ENCODE measurements at places on chromosomes 1 and 21.
A peak's percentile ranks its signal among the peaks of the same experiment; 100 is the strongest.

DNA sequence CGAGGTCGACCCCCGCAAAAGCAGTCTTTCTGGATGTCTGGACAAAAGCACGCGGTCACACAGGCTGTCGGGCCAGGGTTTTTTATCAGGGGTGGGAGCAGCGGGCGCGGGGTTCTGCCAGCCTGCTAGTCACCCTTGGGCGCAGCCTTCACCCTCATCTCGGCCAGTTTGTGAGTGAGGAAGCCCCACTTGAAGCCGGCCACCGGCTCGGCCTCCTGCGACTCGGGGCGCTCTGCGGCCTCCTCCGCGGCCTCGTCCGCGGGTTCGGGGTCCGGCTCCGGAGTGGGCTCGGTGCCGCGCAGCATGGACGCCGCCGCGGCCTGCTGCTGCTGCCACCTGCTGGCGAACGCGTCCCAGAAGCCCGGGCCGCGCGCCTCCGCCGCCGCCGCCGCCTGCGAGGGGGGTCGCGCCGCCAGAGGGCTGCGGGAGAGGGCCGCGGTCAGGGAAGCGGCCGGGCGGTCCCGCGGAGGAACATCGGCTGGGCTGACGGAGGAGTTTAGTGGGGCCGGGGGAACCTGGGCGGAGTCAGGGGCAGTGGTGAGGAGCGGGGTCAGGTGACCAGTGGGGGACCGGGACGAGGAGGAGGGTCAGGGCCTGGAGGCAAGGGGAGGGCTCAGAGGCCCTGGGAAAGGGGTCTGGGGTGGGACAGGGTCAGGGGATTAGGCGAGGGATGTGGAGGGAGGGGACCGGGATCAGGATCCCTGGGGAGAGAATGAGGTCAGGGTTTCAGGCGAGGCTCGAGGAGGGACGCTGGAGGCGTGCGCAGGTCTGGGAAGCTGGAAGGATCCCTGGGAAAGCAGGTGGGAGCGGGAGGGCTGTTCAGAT lies 4.5 kb downstream of the C1orf232 start:
- DNase-seq = peak; percentile 42

DNA sequence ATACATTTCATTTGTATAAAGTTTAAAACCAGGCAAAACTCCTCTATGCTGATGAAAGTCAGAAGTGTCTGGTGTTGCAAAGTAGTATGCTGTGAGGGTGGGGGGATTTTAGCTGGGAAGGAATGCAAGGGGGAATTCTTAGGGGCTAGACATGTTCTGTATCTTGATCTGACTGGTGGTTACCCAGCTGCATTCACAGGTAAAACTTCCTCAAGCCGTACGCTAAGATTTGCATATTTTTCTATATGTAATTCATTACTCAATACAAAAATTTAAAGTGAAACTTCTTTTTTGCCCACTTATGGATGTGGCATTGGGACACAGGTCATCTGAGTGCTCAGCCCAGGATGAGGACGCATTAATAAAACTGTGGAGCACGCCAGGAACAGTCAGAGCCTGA lies 323.3 kb downstream of the PAPPA2 start:
- DNase-seq = no peak

DNA sequence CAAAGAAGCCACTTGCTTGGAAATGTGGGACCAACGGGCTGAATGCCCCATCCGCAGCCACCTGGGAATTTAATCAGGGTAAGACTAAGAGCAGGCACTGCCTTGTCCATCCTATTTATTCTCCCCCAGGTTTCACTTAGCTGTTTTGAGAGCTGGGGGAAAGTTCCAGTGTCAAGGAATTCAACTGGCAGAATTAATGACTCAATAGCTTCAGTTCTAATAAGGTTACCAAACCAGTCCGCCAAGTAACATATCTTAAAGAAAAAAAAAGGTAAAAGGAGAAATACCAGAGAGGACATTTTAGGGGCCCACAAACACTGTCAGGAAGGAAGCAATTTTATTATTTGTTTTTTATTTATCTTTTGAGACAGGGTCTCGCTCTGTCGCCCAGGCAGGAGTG lies 157.6 kb upstream of the SOD1 start:
- no peak for DNase-seq

DNA sequence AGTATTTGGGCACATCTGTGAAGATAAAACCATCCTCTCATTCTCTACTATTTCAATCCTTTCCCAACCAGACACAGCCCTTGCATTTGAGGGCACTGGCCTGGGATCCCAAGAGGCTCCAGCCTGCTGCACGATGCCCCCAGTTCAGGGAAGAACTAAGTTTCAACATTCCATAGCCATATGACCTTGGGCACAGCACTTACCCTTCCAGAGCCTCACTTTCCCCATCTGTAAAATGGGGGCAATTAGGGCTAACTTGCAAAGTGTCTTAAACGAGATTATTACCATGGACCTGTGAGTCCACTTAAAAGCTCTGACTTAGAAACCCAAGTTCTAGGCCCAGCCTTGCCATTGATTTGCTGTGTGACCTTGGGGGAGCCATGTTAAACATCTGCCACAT lies 22.9 kb downstream of the CDCP2 start:
- no peak for DNase-seq

DNA sequence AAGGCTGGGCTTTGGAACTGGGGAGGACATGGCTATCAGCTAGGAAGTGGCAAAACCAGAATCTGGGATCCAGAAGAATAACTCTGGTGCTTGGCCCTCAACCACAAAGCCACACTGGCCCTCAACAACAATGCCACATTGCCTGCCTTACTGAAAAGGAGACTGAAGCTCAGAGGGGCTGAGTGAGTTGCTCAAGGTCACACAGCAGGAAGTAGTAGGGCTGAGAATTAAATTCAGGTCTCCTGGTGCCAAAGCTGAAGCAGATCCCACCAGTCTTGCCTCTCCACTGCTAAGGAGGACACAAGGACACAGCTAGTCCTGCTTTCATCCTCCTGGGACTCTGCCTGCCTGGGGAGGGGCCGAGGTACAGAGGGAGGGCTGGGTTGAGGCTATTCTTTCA lies 29.4 kb upstream of the STUM start:
- no peak for DNase-seq

DNA sequence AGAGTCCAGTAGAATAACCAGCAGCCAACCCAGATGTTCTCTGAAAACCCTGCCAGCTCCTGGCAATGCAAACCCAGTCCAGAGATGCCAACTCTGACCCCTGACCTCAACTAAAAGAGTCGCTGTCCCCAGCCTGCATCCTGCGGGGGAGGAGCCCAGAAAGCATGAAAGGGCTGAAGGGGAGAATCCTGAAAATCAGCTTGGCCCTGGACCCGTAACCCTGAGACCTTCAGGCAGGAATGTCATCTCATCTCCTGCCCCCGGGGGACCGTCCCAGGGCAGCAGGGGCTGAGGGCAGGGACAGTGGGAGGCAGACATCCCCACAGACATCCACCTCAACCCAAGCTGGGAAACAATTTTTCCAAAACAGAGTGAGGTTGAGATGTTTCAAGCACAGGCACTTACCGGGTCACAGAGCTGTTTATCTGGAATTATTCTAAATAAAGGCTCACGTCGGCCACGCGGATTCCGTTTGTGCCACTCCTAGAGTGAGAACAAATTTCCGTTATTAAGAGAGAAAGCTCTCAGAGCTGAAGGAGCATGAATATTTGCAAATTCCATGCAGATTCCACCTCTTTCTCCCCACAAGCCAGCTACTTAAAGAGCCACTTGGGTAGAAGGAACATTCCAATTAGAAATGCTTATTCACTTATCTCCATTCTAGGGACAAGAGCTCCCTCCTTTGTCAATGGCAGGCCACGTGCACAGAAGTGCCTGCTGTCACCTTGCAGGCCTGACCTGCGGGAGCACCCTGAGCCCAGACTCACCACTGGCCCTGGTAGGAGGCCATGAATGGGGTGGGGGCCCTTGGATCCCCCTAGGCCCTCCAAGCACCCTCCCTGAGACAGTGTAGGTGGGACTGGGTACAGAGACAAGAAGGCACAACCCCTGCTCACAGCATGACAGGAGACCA lies 240.1 kb downstream of the NPHP4 start:
- no peak for DNase-seq

DNA sequence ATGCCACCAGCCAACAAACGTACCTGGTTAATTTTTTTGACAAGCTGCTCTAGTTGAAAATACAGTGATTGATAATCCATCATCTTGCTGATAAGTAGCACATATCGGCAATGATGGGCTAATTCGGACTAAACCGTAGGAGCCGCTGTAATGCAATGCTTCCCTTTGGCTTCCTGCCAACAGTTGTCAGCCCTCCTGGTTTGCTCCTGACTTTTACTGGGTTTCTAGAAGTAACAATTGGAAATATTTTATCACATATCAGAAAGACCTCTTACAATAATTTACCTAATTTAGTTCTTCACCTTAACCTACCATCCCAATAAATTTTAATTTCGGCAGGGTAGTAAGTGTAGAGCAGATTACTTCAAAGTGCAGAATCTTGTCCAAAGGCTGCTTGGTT lies 148.5 kb downstream of the DHRS3 start:
- no peak for DNase-seq

DNA sequence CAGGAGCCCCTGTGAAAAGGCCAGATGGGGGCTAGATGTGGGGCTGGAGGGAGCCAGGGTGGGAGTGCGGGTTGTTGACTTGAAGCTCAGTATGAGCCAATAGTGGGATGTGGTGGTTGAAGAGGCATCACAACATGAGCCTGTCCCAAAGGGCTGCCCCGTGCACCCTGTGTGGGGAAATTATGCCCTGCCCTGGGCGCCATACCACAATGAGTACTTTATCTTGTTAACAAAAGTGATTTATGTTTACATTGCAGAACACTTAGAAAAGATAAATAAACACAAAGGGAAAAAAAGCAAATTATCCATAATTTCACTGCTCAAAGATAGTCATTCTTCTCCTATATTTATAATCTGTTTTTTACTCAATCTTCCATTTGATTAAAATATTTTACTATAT lies 1.6 kb upstream of the NFASC start:
- no peak for DNase-seq

GRCh38 chr1:216531263-216532239 lies 108.3 kb upstream of the USH2A start:
- DNase-seq = no peak

DNA sequence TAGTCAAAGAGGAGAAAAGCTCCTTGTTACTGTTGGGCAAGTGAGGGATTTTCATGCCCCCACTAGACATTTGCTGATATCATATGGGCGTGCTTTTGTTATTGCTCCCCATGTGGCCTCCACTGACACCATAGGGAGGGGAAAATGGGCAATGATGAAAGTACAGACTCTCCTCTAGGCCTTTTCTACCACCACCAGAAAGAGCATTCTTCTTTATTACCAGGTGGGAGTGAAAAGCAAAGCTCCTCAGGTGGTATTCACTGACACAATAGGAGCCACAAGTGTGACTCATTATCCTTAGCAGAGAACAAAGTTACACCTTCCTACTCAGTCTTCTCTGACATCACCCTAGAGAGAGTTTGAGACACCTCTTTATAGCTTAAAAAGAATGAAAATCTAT lies 667.1 kb downstream of the LTN1 start:
- no peak for DNase-seq

DNA sequence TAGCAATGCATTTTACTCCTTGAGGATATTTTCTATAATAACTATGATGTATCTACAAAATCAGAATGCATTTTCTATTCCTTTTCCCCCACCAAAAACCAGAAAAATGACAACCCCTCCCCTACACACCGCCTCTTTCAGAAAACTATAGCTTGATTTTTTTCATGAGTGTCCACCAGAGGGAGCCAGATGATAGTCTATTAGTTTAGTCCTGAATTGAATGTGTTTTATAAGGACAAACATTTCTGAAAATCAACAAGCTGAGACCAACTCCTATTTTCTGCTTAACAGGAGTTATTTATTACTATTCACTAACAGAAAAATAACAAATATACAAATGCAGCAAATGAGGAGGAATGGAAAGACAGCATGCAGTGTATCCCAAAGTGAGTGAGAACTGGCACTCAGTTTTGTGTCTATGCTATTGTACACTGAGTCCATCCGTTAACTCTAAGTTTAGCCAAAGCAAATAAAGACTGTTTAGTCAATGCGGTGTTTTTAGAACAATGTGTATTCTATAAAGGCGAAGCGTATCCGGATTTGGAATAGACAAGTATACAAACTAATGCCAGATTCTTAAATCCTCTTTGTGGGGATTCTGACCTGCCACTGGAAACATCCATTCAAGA lies 182.6 kb downstream of the VAV3 start:
- peak; percentile 52 for DNase-seq

GRCh38 chr1:82879701-82880305 lies 1079.1 kb downstream of the ADGRL2 start:
- no peak for DNase-seq

DNA sequence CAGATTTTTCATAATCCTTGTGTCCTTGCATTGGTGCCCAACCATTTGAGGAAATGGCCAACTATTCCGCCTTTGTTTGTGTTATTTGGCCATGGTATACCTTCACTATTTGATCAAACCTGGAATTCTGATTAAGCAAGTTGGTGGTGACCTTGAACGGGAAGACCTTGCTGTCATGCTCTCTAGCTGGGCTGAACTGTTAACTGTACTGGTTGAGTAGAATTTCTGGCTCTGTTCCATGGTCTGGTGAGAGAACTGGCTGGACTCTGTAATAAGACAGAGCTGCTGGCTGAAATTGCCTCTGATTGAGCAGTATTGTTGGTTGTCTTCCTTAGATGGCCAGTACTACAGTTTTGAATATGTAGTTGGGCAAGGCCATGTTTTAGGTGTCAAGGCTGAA lies 3.0 kb upstream of the LCE3C start:
- DNase-seq = no peak

DNA sequence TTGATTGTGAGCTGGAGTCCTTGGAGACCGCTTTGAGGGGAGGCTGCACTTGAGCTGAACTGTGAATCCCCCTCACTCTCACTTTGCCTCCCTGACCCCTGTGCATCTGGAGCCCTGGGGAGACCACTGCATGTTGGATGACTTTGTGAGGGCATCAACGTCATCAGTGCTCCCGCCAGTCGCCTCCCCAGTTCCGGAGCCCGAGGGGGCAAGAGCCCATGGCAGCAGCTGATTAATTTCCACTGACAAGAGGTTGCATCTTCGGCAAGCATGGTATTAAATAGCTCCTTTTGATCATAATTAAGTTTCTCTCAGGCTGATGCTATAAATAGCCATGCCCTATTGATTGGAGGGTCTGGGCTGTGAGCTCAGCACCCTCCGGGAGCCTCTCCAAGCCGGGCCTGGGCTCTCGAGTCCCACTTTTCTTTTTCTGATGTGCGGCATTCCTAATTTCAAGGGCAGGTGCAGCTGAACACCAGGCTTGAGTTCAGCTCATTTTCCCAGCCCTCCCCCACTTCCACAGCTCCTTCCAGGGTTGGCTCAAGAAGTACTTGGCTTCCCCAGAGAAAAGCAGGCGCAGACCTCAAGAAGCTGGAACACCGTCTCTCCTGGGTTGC lies 33.2 kb downstream of the KCND3 start:
- no peak for DNase-seq

DNA sequence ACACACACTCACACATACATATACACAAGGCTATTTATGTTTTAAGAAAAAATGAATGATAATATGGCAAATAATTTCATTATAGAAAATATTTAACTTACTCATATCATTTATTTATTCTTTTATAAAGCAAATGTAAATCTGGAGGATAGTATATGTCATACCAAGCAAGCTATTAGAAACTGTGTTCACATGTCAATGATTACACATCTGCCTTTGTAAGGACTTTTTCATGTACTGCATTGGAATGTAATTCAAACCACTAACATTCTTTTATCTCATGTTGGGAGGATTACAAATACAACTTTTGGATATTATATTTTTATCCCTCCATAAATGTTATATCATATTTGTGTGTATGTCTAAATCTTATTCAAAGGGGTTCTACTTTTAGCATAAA lies 1887.4 kb downstream of the NCAM2 start:
- DNase-seq = no peak

Data from stimulated activated CD4-positive, alpha-beta T cell treated with anti-CD3 and anti-CD28 coated beads, TNF-alpha, amount 100 ng/mL, for 24 hours (primary cell).